Sciatic nerve (tissue), 2 donors: ENCODE measurements at places on chromosomes 3 and 15. TPM values are rescaled to one million over a fixed set of nuclear protein-coding genes. Genes with fewer than 3 reads are reported as not detected.

Gene TMEM212
- not detected for total RNA-seq

Gene HIGD2B
- not detected for total RNA-seq

Gene SLC28A2
- not detected for total RNA-seq

Gene PRRT3
- total RNA-seq = 1.5 TPM

Gene GPR15
- total RNA-seq = 0.36 TPM

Gene POPDC2
- 4.9 TPM for total RNA-seq
